ENCODE measurements at places on chromosomes 5 and 9.

DNA sequence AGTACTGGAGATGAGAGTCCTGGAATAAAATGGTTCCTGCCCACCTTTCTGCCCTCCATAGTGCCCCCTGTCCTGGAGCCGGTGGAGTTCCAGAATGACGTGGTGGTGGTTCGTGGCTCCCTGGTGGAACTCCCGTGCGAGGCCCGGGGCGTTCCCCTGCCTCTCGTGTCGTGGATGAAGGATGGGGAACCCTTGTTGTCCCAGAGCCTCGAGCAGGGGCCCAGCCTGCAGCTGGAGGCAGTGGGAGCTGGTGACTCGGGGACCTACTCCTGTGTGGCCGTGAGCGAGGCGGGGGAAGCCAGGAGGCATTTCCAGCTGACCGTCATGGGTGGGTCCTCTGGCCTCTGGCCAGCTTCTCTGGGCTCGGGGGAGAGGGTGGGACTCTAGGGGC, 51.1 kb upstream of the ASS1 start:
- DNase-seq, result no peak

DNA sequence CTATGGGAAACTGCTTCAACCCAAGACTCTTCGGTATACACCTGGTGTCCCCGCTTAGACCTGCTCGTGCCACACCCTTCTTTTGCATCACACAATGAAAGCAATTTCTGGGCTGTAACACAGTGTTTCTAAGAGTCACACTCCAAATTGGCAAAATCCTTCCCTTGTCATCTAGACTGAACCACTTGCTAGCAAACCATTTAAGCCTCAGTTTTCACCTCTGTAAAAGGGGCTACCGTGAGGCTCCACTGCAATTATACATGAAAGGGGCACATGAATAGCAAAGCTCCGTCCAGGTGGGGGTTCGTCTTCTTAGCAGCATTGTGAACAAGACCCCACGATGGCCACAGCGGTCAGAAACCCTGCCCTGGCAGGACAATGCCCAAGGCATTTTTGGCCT, 166.8 kb downstream of the PAX5 start:
- DNase-seq, result no peak

GRCh38 chr5:35180046-35180445, 50.2 kb downstream of the PRLR start:
- no peak for DNase-seq

GRCh38 chr5:74546796-74547195, 93.7 kb downstream of the ENC1 start:
- no peak for DNase-seq
